Mesangial cell (primary cell): ENCODE measurements at places on chromosomes 5 and 9. TPM values are rescaled to one million over a fixed set of nuclear protein-coding genes. Genes with fewer than 3 reads are reported as not detected.

PROB1 gene
- total RNA-seq, result 3.1 and 3.4 TPM in 2 replicates

GDNF gene
- total RNA-seq, result under 0.01 TPM in 1 of 2 replicates, not detected in the other

TOPORS gene
- 9.6 and 10.1 TPM in 2 replicates for total RNA-seq

PCDHGB4 gene
- total RNA-seq, result 4.2 and 7.1 TPM in 2 replicates

VLDLR gene
- 12.2 and 28.8 TPM in 2 replicates for total RNA-seq

C7 gene
- 0.38 TPM in 1 of 2 replicates, not detected in the other for total RNA-seq

TMOD1 gene
- total RNA-seq, result 0.13 and 0.16 TPM in 2 replicates

ROPN1L gene
- 0.25 and 0.49 TPM in 2 replicates for total RNA-seq

SH3TC2 gene
- total RNA-seq, result under 0.01 and 0.65 TPM in 2 replicates

CBY3 gene
- total RNA-seq, result 0.81 TPM in 1 of 2 replicates, not detected in the other

MTRR gene
- 15.6 and 25.9 TPM in 2 replicates for total RNA-seq

CCDC183 gene
- 0.25 TPM in 1 of 2 replicates, not detected in the other for total RNA-seq

SPINK6 gene
- total RNA-seq, result not detected in 2 replicates

TMEM203 gene
- 36.0 and 40.9 TPM in 2 replicates for total RNA-seq

C1QTNF2 gene
- 0.65 TPM in 1 of 2 replicates, not detected in the other for total RNA-seq

C9orf72 gene
- total RNA-seq, result 4.6 and 6.3 TPM in 2 replicates

RAB24 gene
- 15.2 and 26.5 TPM in 2 replicates for total RNA-seq

ABO gene
- 1.1 TPM in 1 of 2 replicates, not detected in the other for total RNA-seq

RNF208 gene
- 1.6 and 5.3 TPM in 2 replicates for total RNA-seq

AK3 gene
- total RNA-seq, result 34.7 and 57.6 TPM in 2 replicates

BNC2 gene
- total RNA-seq, result 11.4 and 18.1 TPM in 2 replicates

CNTNAP3 gene
- 13.5 and 23.5 TPM in 2 replicates for total RNA-seq

IRX4 gene
- total RNA-seq, result 2.0 and 2.3 TPM in 2 replicates

MARCOL gene
- total RNA-seq, result not detected in 2 replicates

DNLZ gene
- 20.8 and 41.2 TPM in 2 replicates for total RNA-seq

TAF1L gene
- total RNA-seq, result not detected in 2 replicates

SLC4A9 gene
- total RNA-seq, result 0.13 TPM in 1 of 2 replicates, not detected in the other

PTGES gene
- total RNA-seq, result 5.1 and 52.4 TPM in 2 replicates

NEUROG1 gene
- total RNA-seq, result not detected in 2 replicates

SMAD5 gene
- 18.9 and 21.8 TPM in 2 replicates for total RNA-seq

MARCHF11 gene
- not detected in 2 replicates for total RNA-seq

LRRC19 gene
- total RNA-seq, result under 0.01 TPM in 1 of 2 replicates, not detected in the other

IFNA13 gene
- not detected in 2 replicates for total RNA-seq

ACSL6 gene
- total RNA-seq, result not detected in 2 replicates

TTC16 gene
- under 0.01 TPM in 1 of 2 replicates, not detected in the other for total RNA-seq

ZNF300 gene
- 3.7 and 4.1 TPM in 2 replicates for total RNA-seq

CEP72 gene
- 2.8 and 7.5 TPM in 2 replicates for total RNA-seq

PCSK1 gene
- 0.13 TPM in 1 of 2 replicates, not detected in the other for total RNA-seq

GFRA3 gene
- under 0.01 TPM in 1 of 2 replicates, not detected in the other for total RNA-seq

OBP2A gene
- total RNA-seq, result not detected in 2 replicates

ZNF608 gene
- 44.5 and 65.4 TPM in 2 replicates for total RNA-seq

MLANA gene
- not detected in 2 replicates for total RNA-seq

SLC36A2 gene
- not detected in 2 replicates for total RNA-seq

CXCL14 gene
- 3.3 TPM in 1 of 2 replicates, not detected in the other for total RNA-seq

PDE8B gene
- total RNA-seq, result 4.1 TPM in 1 of 2 replicates, not detected in the other

ADCY2 gene
- not detected in 2 replicates for total RNA-seq

ACTBL2 gene
- total RNA-seq, result 6.7 and 16.5 TPM in 2 replicates

TMEM38B gene
- total RNA-seq, result 5.5 and 7.7 TPM in 2 replicates

MARCHF6 gene
- total RNA-seq, result 22.7 and 50.8 TPM in 2 replicates

LHX2 gene
- not detected in 2 replicates for total RNA-seq

MELK gene
- total RNA-seq, result 8.2 and 70.7 TPM in 2 replicates

FOXD4L4 gene
- not detected in 2 replicates for total RNA-seq

GALNT12 gene
- total RNA-seq, result 10.3 and 15.2 TPM in 2 replicates
